ENCODE measurements at places on chromosomes 12 and 14.

DNA sequence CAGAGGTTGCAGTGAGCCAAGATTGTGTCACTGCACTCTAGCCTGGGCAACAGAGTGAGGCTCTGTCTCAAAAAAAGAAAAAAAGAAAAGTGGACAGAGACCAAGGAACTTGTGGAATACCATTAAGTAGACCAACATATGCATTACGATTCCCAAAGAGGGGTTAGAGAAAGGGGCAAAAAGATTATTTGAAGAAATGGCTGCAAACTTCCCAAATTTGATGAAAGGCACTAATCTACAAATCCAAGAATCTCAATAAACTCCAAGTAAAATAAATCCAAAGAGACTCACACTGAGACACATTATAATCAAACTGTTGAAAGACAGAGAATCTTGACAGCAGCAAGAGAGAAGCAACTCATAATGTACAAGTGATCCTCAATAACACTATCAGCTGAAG, 4.8 kb upstream of the OXA1L start:
- no peak for DNase-seq

GRCh38 chr12:117640511-117640910, 279.1 kb upstream of the NOS1 start:
- DNase-seq, result no peak

DNA sequence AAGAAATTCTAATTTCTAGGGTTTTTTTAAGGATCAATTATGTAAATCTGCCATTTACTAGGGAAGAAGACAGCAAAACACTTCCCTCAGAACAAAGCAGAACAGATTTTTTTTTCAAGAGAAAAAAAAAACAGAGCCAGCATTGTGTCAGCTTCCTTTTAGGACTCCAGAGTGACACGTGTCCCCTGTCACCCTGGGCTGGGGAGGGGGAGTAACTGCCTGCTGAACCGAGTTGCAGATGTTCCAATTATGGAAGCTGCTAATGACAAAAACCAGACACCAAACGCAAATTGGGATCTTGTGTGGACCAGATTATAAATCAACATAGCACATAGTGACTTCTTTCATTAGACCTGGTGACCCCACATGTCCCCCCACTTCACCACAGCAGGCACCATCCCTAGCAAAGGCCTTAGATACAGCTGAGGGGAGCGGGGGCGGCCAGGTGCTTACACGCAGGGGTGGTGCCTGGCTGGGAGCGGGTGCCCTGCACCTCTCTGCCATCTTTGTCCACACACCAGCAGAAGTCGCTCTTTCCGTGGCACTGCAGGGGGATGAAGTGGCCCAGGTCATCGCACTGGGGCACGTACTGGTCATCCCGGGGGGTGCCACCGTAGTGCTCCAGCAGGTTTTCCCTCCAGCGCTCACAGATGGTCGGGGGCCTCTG, 25.4 kb downstream of the RTRAF start:
- no peak for DNase-seq

- no peak for DNase-seq
Measured at GRCh38 chr12:26119391-26119989, 5.3 kb downstream of the BHLHE41 start.

DNA sequence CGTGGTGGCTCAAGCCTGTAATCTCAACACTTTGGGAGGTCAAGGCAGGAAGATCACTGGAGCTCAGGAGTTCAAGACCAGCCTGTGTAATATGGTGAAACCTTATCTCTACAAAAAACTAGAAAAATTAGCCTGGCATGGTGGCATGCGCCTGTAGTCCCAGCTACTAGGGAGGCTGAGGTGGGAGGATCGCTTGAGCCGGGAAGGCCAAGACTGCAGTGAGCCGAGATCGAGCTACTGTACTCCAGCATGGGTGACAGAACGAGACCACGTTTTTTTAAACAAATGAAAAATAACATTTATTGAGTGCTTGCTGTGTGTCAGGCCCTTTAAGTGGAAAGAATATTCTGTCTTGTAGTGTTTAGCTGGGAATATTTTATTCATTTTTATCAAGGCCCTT, 26.6 kb upstream of the CLMN start:
- peak; percentile 62 for DNase-seq

- peak; percentile 87 for DNase-seq
Measured at GRCh38 chr12:1797991-1798640, 22.2 kb upstream of the LRTM2 start.

DNA sequence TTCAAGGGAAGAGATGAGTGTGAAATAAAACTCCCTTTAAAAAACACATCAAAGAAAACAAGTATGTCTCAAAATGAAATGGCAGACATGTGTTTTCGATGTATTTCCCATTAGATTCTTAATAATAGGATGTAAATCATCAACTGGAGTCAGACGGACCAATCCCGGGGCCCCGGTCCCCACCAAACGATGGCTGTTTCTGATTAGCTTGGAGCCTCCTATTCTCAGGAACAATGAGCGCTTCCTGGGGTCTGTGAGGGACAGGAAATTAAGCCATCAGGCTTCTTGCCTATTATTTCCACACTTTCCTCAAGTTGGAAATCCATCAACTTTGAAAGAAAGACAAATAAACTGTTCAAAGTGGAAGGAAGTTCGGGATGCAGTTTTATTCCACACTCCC, 179.4 kb downstream of the EFCAB11 start:
- DNase-seq, result no peak

- DNase-seq, result no peak
Measured at GRCh38 chr12:124208489-124208888, 86.4 kb upstream of the RFLNA start.

DNA sequence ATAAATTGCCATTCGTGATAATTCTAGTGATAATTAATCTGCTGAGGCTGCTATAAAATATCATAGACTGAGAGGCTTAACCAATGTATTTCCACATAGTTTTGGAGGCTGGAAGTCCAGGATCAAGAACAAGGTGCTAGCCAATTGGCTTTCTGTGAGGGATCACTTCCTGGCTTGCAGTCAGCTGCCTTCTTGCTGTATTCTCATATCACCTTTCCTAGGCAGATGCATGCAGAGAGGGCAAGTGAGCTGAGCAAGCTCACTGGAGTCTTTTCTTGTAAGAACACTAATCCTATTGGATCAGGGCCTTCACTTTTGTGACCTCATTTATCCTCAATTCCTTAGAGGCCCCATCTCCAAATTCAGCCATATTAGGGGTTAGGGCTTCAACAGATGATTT, 640.7 kb downstream of the DIO2 start:
- no peak for DNase-seq

DNA sequence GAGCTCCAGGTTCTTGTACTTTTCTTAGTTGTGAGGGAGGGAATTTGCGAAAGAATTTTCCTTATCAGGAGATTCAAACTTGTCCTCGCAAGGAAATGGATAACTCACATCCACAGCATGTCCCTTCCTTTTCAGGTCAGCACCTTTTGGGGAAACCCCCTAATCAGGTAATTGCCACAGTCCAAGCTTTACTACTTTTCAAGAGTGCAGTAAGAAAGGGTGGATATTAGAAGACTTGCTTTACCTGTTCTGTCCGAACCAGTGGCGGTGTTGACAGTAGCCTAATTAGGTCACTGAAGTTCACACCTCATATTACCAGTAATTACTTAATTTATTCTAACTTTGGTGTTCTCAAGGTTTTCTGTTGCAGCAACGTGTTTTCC, 6.7 kb upstream of the C12orf50 start:
- no peak for DNase-seq

- DNase-seq, result no peak
Measured at GRCh38 chr14:75450381-75451276, 22.8 kb downstream of the JDP2 start.

GRCh38 chr14:96097752-96098151, 58.6 kb downstream of the C14orf132 start:
- peak; percentile 37 for DNase-seq

- no peak for DNase-seq
Measured at GRCh38 chr14:24079491-24080141, 8.3 kb downstream of the CPNE6 start.

DNA sequence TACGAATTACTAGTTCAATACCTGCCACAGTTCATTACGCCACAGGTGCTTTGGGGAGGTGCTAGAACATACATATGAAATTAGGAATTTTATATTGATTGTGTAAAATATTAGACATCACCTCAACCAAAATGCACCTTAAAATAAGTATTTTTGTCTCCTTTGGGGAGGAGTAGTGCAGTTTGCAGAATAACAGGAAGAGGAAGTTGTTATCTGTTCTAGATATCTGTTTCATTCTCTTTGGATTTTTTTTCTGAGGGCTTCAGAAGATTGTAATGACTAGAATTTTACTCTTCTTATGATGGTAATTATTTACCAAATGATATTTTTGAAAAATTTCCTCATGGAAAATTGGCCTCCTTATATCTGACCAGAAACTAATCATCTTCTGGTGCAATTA, 9.9 kb upstream of the GYS2 start:
- no peak for DNase-seq

GRCh38 chr12:98374007-98374406, 141.4 kb upstream of the TMPO start:
- no peak for DNase-seq

DNA sequence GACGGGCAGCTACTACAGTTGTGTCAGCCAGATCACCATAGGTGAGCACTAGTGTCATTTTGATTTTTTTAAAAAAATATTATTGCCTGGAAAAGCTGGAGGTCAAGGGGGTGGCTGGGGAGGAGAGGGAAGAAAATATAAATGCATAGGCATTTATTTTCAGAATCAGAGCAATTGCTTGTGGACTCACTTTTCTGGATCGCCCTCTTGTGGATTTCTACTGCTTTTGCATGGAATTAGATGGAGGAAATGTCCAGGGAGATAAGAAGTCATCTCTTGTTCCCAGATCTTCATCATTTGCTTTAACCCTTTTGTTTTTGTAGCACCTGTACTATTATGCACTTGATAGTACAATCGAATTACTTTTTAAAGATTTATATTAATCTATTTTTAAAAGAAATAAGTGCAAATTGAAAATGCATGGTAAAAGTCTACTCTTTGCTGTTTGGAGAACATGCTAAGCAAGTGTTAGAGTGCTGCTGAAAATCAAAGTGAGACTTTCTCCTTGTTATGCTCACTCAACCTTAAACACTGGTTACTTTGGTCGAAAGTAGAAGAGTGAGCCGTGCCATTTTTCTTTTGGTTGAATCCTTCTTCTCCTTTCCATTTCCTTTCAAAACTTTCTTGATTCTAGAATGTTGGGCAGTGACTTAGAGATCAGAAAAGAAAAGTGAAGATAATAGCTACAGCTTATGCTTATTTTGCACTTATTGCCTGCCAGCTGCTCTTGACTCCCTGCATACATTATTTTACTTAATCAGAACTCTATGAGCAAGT, 60.6 kb upstream of the ANO4 start:
- DNase-seq, result no peak

DNA sequence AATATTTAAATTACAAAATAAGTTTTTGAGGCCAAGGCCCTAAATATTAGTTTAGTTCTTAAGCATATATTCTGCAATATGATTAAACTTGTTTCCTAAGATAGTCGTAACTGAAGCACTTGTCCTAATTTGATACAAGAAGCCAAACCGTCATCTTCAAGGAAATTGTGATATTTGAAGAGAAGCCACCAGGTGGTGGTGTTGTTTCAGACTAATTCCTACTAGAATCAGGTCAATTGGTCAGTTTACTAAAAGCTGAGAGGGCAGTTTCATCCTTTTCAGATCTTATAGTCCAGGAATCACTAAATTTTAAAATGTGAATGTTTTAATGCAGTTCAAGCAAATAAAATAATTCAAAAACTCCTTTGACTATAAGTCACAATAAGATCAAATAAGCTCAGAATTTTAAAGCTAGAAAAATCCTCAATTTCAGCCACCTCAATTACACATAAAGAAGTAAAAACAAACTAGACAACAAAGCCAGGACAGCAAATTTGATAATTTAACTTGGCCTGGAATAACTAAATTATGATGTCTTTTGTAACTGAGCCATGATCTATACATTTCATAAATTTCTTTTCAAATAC, 7.1 kb upstream of the ARL1 start:
- no peak for DNase-seq

GRCh38 chr12:58066296-58066695, 124.9 kb downstream of the ATP23 start:
- DNase-seq, result no peak

DNA sequence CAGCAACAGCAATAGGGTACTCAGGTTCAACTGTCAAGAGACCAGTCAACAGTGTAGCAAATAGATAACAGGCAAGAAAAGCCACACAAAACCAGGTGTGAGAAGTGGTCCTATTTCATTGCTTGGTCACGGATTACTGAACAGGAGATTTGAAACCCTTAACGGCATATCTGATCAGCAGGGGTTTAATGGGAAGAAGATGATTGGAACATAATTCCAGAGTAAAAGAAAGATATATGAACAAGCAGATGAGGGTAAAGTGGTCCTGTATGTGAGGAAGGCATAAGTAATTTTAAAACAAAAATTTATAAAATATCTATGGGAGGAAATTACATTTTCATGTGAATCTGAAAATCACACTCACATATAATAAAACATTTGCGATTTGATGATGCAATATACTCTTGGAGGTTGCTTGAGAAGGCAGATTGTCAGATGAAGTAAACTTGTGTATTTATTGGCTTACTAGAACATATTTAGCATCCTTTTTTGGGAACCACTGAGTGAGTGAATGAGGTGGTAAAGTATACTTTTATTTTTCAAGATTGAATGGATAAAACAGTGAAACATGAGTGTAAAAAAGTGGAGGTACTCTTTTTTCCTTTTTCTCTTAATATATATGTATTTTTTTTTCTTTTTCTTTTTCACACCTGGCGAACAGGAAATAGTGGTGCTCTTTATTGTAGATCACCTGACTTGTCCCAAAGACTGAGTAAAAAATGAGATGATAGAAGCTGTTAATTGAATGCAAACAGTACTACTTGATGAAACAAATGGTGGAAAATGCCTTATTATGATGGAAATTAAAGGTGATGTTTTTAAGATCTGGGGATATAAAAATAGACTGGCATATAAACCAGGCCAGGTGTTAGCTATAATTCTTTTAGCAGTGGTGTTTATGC, 21.6 kb upstream of the SDR39U1 start:
- no peak for DNase-seq

DNA sequence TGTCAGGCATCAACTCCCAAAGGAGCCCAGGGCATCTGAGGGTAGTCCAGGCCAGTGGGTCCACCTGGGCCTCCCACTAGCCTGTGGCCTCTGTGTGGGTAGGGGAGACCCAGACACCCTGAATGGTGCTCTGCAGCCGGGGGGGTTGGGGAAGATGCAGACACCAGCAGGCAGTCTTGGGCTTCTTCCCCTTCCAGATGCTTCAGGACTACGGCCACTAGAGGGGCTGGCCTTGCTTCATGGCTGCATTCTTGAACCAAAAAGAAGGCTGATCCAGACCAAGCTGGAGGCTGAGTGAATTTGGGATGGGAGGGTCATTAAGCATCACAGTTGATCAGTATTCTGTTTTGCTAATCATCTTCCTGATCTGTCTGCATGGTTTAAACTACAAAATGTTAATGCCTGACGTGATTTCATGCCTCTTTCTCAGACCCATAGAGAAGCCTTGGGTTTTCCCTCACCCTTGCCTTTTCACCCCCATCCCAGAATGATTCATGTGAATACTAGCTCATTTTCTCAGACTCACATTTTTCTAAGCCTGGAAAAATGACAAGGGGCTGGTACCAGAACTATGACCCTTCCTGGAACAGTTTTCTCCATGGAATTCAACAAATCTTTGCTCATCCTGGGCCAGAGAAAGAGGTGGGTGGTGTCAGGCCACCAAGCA, 134.2 kb downstream of the NTF3 start:
- DNase-seq, result no peak

- no peak for DNase-seq
Measured at GRCh38 chr12:77314378-77315052, 249.1 kb upstream of the E2F7 start.

Data from mesenteric fat pad (tissue), 1 donor.